Subcutaneous adipose tissue (tissue), 4 donors: ENCODE measurements at places on chromosomes 12 and 14. TPM values are rescaled to one million over a fixed set of nuclear protein-coding genes. Genes with fewer than 3 reads are reported as not detected.

SRRM4 gene
- total RNA-seq: not detected

INSM2 gene
- total RNA-seq: not detected

TMBIM6 gene
- total RNA-seq: 315 TPM

TAS2R42 gene
- not detected for total RNA-seq

LHX5 gene
- not detected for total RNA-seq

CISTR gene
- not detected for total RNA-seq

EAPP gene
- 44.5 TPM for total RNA-seq

SETD1B gene
- 14.7 TPM for total RNA-seq

TAS2R31 gene
- total RNA-seq: 7.6 TPM

RDH5 gene
- 110 TPM for total RNA-seq

SERPINA3 gene
- 159 TPM for total RNA-seq

ANP32D gene
- total RNA-seq: not detected

GPR135 gene
- 6.8 TPM for total RNA-seq

MYO1H gene
- total RNA-seq: not detected

IL26 gene
- total RNA-seq: not detected

PLEKHG7 gene
- not detected for total RNA-seq

SALL2 gene
- total RNA-seq: 4.3 TPM

PTGR2 gene
- total RNA-seq: 9.5 TPM

CCDC177 gene
- total RNA-seq: not detected
